ENCODE measurements at places on chromosomes 1 and 21. TPM values are rescaled to one million over a fixed set of nuclear protein-coding genes. Genes with fewer than 3 reads are reported as not detected.

LRRC38 gene
- total RNA-seq, result 0.06 TPM

BACE2 gene
- 23.2 TPM for total RNA-seq

DYRK1A gene
- total RNA-seq, result 12.0 TPM

GNAT2 gene
- 0.17 TPM for total RNA-seq

ARTN gene
- 0.41 TPM for total RNA-seq

KNCN gene
- not detected for total RNA-seq

SYNC gene
- total RNA-seq, result 10.7 TPM

HSPB7 gene
- not detected for total RNA-seq

KCNJ9 gene
- not detected for total RNA-seq

TEDDM1 gene
- not detected for total RNA-seq

S100A7A gene
- not detected for total RNA-seq

CD48 gene
- not detected for total RNA-seq

ILF2 gene
- total RNA-seq, result 276 TPM

RNU1-3 gene
- total RNA-seq, result not detected

EPHA10 gene
- 1.2 TPM for total RNA-seq

CFHR5 gene
- not detected for total RNA-seq

FAM72B gene
- 5.9 TPM for total RNA-seq

CFAP141 gene
- not detected for total RNA-seq

RHOU gene
- 9.5 TPM for total RNA-seq

ANKRD45 gene
- total RNA-seq, result 0.09 TPM

ARL8A gene
- total RNA-seq, result 49.9 TPM

VWA1 gene
- total RNA-seq, result 14.2 TPM

KCNQ4 gene
- 0.20 TPM for total RNA-seq

MMP23B gene
- total RNA-seq, result 1.2 TPM

EXO5 gene
- total RNA-seq, result 4.8 TPM

HES2 gene
- total RNA-seq, result 2.6 TPM

PIK3CD gene
- 7.1 TPM for total RNA-seq

PLA2G2D gene
- total RNA-seq, result not detected

PTAFR gene
- total RNA-seq, result 0.09 TPM

Data from A549 treated with Mapracorat at 1 μM for 4 hours (cell line).